EL (cell line): ENCODE measurements at places on chromosomes 3 and 15.

DNA sequence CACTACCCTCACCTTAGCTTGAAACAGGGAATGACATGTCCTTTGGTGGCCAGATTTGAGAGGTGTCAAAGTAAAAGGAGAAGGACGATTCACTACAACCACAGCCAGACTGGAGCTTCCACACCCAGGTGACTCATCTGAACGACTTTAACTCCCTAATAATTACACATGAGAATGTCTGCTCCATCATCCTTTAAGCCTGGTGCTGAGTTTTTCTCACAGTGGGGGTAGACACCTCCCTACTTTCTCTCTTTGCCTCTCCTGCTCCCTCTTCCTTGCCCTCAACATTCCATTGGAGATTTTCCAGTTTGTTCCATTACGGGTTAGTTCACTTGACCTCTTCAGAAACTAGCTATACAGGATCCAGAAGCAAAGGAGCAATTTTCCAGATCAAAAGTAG is 154.3 kb upstream of the BHLHE40 start:
- DNase-seq: peak; percentile 34

DNA sequence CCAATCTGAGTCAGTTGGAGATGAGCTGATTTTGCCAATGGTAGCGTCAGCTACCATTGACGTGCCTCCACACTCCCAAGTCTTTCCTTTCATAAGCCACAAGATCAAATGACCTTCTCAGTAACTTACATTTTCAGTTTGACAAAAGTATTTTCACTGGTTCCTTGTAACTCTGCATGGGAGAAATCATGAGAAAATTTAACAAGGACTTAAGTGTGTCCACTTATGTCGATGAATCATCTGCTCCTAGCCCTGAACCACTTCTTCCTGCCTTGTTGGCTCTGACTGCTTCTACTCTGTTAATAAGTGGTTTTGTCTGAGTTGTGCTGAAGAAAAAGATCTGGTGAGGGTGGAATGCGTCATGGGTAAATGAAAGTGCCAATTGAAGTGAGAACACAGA is 101.2 kb downstream of the NFKBIZ start:
- peak; percentile 83 for DNase-seq

DNA sequence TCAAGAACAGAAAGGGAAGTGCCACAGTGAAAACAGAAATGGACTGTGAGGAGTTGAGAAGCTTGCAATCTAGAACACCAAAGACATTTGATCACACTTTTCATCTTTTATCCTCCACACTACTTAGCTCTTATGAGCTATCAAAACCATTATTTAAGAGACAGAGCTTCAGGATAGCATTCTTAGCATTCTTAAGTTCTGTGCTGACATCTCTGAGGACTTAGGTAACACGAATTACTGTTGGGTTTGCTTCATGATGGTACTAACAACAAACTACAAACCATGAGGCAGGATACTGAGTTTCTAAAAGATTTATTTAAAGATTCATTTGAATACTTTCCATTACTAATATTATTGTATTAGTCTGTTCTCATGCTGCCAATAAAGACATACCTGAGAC is 1038.6 kb downstream of the TUSC7 start:
- DNase-seq: peak; percentile 32

GRCh38 chr3:73446467-73447110 is 178.2 kb downstream of the PDZRN3 start:
- no peak for DNase-seq

GRCh38 chr3:16374047-16374934 is 109.3 kb downstream of the OXNAD1 start:
- DNase-seq: no peak

GRCh38 chr3:187651282-187651681 is 18.9 kb downstream of the SST start:
- no peak for DNase-seq

DNA sequence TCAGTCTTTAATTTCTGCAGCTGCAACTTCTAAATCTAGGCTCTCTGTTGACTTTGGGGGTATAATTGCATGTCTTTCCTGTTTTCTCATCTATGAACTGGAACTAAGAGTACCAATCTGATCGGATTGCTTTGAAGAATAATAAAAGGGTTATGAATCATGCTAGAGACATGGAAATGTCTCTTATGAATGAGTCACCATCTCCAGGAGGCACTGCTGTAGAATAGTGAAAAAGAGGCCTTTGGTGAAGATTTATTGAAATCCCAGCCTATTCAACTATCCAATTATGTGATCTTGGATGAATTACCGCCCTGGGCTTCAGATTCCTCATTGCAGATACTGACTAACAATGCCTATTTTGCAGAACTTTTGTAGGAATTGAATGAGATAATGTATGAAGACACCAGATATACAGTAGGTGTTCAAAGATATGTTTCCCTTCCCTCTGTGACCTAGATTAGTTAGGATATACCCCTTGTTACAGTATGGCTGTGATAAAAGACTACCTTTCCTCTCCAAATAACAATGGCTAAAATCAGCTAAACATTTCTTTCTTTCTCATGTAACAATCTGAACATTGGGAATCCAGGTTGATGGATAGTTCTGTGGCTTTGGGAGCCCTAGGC is 11.5 kb upstream of the CMTM8 start:
- peak; percentile 74 for DNase-seq

- no peak for DNase-seq
Measured at GRCh38 chr3:120028271-120029047, 65.8 kb downstream of the GSK3B start.

GRCh38 chr15:93165734-93166470 is 76.9 kb upstream of the RGMA start:
- no peak for DNase-seq

DNA sequence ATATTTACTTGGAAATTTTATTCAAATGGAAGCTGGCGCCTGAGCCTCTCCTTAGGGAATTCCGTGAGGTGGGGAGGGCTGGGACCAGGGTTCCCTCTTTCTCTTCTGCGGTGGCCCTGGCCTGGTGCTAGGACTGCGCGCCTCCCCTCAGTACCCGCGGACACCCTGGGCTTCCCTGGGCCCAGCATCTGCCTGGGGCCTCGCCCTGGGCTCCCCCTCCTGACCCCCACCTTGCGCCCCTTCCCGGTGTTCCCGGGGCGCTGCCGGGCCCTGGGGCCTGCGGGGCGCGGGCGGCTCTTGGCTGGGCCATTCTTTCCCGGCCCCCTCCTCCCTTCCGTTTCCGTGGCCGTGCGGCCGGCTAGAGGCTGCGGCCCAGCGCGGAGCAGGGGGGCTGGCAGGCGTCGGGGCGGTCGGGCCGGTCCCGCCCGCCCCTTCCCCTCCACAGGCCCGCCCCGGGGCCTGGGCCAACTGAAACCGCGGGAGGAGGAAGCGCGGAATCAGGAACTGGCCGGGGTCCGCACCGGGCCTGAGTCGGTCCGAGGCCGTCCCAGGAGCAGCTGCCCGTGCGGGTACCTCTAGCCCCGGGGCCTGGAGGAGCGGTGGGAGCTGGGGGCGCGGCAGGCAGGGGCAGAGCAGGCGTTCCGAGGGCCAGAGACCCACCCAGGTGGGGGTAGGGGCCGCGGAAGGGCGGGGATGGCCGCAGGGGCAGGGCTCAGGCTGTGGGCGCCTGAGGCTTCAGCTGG is at the start of gene FES:
FES (plus strand) TSS at position 529 of the 743 bp plus-strand sequence. CDS start 542 bp downstream, outside the sequence.
- DNase-seq: peak; percentile 60

GRCh38 chr3:114874522-114874971 is 272.5 kb downstream of the ZBTB20 start:
- no peak for DNase-seq

DNA sequence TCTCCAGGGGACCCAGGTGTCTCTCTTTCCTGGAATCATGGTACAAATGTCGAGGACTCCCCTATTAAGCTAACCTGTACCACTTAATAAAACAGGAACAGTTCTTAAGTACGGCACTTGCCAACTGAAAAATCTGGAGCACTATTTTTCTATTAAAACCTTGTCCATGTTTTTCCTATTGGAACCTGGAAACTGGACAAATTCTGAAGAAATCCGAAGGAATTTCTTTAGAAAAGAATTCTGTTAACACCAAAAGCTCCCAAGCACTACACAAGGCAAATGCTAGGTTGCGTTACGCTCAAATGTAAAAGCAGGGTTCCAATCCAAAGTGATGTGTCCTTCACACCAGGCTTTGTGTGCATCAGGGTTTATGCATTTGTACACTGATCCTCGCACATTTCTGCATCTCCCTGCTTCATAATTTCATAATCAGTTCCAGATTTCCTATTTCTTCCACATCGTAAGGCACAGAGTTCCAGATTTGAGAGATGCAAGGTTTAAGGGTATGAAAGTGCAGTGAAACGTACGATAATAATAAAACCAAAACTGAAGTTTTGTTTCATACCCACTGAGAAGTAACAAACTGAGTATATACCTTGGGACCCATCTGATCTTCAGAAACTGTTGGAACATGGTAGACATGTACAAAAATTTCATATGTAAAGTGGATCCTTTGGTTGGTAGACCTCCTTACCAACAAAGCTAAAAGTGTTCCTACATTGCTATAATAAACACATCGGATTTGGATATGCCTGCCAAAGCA is 132.1 kb upstream of the WNT5A start:
- no peak for DNase-seq

DNA sequence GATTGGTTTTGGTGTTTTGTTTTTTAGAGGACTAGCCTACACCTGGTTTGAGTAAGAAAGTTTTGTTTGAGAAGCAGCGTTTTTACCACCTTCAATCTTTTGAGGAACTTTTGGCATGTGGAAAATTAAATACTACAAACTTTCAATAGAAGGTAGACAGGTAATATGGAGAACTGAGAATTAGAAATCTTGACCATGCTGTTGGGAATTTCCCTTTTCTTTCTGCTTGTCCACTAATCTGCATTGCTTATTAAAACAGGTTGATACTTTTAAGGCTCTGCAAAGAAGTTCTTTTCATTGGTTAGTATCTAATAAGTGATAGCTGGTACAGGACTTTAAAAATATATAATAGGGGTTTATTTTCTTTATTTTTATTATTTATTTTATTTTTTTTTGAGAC is 31.9 kb downstream of the UBE2E1 start:
- no peak for DNase-seq

GRCh38 chr3:192902549-192902948 is 15.1 kb downstream of the MB21D2 start:
- no peak for DNase-seq

GRCh38 chr3:14194865-14195264 is 16.2 kb downstream of the LSM3 start:
- DNase-seq: no peak

GRCh38 chr3:48896936-48897335 is 1.7 kb downstream of the SLC25A20 start:
- no peak for DNase-seq

DNA sequence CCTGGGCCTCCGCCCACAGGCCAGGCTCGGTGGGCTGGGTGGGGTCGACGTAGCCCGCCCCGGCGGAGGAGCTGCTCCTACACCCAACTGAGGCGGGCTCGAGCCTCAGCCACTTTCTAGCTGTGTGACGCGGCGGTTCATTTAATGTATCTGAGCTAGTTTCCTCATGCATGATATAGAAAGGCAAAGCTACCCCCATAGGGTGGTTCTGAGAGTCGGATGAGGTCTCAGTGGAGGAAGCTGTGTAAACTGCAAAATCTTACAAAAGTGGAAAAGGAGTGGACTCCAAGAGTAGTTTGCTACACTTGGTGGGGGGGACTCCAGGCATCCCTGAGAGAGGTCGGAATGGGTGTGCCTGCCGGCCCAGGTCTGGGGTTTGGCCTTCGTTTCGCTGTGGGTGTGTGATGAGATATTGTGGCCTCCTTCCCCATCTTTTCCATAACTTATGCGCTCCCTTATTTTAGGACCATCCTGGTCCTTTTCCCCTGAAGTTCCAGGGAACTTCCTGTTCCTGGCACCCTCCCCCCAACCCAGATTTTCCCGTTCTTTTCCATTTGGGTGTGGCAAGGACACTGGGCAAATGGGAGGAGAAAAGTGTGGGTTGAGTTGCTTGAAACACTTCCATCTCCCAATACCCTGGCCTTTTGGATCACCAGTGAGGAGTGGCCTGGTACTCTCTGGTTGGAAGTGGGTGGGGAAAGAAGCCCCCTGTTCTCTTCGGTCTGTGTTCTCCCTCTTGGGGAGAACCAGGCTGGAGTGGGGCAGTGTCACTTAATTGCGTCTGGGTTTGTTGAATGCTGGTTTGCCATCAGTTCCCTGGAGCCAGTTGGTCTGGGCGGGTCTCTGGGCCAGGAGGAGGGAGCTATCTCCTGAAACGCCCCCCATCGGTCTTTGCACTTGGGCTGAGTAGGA is 1.1 kb downstream of the PDIA5 start:
- DNase-seq: peak; percentile 47

DNA sequence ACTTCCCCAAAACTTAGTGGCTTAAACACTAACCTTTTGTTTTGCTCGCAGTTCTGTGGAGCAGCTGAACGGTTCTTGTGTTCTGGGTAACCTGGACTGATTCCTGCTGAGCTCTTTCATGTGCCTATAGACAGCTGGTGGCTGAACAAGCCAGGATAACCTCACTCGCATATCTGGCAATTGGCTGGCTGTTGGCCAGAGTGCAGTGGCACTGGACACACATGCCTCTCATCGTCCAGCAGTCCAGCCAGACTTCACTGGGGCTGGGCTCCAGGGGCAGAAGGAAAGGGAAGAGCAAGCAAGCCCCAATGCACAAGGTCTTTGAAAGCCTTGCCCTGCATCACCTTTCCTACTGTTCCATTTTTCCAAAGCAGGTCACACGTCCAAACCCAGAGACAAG is 53.6 kb upstream of the GATA2 start:
- no peak for DNase-seq

DNA sequence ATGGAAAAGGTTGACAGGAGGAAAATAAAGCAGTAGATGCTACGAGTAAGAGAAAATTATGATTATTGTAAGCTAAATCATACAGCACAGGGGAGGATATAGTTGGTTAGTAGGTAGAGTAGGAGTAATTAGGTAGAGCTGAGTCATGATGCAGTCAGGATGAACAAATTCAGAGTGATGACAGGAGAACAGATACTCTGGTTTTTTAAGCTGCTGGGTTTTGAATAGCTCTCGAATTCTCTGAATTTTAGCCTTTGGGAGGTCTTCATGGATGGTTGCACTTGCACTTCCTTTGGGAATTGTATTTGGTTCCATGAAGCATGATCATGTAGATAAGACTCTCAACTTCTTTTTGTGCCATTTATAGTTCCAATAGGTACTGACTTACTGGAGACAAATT is 96.2 kb downstream of the ECT2 start:
- peak; percentile 23 for DNase-seq

DNA sequence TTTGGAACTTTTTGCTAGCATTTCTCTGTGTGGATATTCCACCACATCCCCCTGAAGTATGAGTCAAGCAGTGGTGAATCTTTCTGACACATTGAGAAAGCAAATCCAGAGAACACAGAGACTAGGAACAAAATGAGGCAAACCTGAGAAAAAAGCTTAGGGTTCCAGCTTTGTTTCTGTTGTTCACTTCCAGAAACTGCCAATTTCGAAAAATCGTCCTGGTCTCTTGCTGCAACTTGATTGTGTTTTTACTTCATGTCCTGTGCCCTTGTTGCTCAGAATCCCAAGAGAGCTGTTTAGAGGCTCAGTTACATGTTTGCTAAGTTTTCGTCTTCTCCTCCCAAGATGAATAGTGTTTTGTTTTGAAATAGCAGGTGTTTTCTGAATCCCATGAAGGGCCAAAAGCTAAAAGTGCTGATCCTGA is 13.7 kb downstream of the MAP2K1 start:
- DNase-seq: peak; percentile 18

- no peak for DNase-seq
Measured at GRCh38 chr3:184352149-184352785, 9.1 kb downstream of the CLCN2 start.
